ENCODE measurements at places on chromosomes 12 and 14. TPM values are rescaled to one million over a fixed set of nuclear protein-coding genes. Genes with fewer than 3 reads are reported as not detected.

The RPL10L gene
- not detected for total RNA-seq

The MMP14 gene
- 140 TPM for total RNA-seq

The LRIG3 gene
- 30.6 TPM for total RNA-seq

The NUAK1 gene
- total RNA-seq, result 7.6 TPM

The KRT8 gene
- total RNA-seq, result 309 TPM

The TAS2R8 gene
- total RNA-seq, result not detected

The MGP gene
- 0.79 TPM for total RNA-seq

The OTUB2 gene
- total RNA-seq, result 1.3 TPM

The PCNX4 gene
- total RNA-seq, result 24.7 TPM

The SLC2A13 gene
- 3.2 TPM for total RNA-seq

The CDCA4 gene
- 50.8 TPM for total RNA-seq

The YARS2 gene
- 29.2 TPM for total RNA-seq

The ESR2 gene
- under 0.01 TPM for total RNA-seq

The PLEKHD1 gene
- total RNA-seq, result 0.26 TPM

The SERPINA5 gene
- not detected for total RNA-seq

The ACOT6 gene
- not detected for total RNA-seq

The MIP gene
- total RNA-seq, result not detected

The AQP2 gene
- total RNA-seq, result not detected

The DTX3 gene
- 1.5 TPM for total RNA-seq

The GLT8D2 gene
- 1.3 TPM for total RNA-seq

The VWF gene
- 0.26 TPM for total RNA-seq

The LTB4R gene
- total RNA-seq, result 9.6 TPM

Measured in bronchial epithelial cell (primary cell).